ENCODE measurements at places on chromosomes 7 and 10. TPM values are rescaled to one million over a fixed set of nuclear protein-coding genes. Genes with fewer than 3 reads are reported as not detected.

DNA sequence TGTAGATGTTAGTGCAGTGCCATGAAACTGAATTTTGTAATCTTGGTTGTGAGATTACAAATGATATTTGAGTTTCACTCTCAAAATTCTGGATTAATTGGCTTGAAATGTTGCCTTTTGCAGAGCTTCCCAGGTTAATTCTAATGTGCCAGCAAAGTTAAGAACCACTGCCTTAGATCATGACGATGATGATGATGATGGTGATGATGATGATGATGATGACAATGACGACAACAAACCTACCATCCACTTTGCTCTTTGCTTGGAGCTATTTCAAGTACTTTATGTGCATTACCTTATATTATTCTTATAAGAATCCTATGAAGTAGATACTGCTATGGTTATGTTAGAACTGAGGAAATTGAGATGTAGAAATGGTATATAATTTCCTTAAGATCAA, 261.6 kb downstream of the CNTNAP2 start:
- DNase-seq, result no peak

DNA sequence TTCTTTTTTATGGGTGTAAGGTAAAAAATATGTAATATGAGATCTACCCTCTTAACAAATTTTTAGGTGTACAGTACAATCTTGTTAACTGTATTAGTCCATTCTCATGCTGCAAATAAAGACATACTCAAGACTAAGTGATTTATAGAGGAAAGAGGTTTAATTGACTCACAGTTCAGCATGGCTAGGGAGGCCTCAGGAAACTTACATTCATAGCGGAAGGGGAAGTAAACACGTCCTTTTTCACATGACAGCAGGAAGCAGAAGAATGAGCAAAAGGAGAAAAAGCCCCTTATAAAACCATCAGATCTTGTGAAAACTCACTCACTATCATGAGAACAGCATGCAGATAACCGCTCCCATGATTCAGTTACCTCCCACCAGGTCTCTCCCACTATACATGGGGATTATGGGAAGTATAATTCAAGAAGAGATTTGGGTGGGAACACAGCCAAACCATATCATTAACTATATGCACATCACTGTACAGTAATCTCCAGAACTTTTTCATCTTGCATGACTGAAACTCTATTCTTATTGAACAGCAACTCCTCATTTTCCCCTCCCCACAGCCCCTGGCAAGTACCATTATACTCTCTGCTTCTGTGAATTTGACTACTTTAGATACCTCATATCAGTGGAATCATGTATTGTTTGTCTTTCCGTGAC, 127.4 kb downstream of the WNT2 start:
- no peak for DNase-seq

The GCK gene
- polyA plus RNA-seq, result 7.1 TPM

DNA sequence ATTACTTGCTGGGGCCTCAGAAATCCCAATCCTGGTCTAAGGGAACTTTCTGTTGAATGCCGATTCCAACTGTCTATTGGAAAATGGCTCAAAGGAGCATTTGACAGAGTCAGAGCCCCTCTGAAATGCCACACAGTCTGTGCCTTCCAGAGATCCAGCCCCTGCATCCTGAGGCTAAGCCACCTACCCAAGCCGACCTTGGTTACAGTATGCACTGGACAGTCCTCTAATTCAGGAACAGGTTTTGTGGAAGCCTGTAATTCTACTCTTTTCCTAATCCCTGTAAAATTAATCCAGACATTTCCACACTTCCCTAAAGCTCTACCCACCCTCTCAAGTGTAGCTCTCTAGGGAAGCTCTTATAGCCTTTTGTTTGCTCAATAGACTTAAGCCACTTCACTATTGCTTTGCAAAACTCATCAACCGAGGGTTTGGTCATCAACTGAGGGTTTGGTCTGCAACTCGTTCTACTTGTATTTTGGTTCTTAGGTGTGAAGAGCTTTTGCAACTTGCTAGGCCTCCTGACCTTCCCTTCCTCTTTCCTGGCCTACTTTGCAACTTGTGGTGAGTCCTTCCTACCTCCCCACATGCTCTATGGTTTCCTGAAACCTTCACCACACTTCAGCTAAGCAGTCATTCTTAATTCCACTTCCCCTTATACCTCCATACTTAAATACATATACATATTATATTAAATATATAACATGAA, 364.8 kb downstream of the SFMBT2 start:
- no peak for DNase-seq

GRCh38 chr7:91436655-91437054, 172.4 kb downstream of the FZD1 start:
- no peak for DNase-seq

DNA sequence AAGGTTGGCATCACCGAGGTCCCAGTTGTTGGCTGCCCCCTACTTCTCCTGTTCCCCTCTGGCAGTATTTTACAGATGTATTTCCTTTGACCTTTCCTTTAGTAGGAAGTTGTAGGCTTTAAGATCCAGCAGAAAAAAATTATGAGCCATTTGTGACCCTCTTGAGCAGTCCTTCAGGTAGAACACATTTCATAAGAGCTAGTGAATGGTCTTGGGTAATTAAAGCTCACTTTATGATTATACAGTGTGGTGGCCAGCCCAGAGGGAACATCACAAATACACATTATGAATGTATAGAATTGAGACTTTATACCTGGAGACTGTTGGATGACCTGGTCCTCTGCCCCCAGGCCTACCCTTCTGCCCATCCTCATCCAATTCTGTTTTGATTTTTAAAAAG, 57.0 kb downstream of the KAT6B start:
- no peak for DNase-seq
